Activated T-cell treated with anti-CD3 and anti-CD28 coated beads for 48 hours (primary cell): ENCODE measurements at places on chromosomes 5 and 9.

DNA sequence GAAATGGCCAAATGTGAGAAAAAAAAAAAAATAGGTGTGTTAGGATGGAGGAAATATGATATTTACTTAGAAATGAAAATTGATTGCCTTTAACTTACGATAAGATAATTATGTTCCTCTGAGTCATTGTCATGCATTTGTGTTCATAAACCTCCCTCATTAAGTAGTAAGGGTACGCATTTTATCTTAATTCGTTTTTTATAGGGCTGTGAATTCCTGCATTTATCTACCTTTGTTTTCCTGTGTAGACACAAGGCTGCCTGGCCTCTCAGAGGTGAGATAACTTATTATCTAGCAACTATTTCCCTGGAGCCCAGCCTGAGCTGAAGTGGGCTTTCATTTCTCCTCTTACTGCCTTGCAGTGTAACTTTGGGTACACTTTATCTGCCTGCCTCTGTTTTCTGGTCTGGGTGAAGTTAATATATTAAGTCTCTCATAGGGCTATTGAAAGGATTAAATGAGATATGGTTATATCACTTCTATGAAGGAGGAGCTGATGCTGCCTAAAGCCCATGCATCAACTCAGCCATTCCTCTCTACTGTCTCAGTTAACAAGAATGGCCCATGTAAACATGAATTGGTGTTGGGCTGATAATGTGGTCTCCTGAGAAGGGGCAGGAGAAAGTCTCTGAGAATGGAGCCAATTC is 103.8 kb upstream of the KLF4 start:
- DNase-seq, result no peak

- no peak for DNase-seq
Measured at GRCh38 chr5:83554686-83555085, 83.1 kb downstream of the VCAN start.

- DNase-seq, result no peak
Measured at GRCh38 chr5:96818125-96818788, 10.5 kb upstream of the ERAP1 start.

DNA sequence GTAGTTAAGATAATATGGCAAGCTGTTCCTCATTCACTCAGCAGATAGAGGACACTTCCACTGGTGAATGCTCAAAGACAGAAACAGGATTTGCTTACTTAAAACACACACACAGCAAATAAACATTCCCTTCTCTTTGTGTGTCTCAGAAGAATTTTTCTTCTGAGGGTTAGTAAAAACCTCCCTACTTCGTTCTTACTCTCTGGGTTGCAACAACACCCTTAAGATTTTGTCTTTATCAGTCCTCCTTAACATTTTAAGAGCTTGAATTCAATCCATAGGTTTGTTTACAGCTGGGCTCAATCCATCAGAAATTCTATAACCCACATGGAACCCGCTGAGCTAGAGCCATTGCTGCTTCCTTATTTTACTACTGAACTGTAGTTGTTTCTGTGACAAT is 237.4 kb upstream of the PIK3R1 start:
- DNase-seq, result no peak

- DNase-seq, result no peak
Measured at GRCh38 chr9:137270929-137271695, 6.4 kb upstream of the TOR4A start.

DNA sequence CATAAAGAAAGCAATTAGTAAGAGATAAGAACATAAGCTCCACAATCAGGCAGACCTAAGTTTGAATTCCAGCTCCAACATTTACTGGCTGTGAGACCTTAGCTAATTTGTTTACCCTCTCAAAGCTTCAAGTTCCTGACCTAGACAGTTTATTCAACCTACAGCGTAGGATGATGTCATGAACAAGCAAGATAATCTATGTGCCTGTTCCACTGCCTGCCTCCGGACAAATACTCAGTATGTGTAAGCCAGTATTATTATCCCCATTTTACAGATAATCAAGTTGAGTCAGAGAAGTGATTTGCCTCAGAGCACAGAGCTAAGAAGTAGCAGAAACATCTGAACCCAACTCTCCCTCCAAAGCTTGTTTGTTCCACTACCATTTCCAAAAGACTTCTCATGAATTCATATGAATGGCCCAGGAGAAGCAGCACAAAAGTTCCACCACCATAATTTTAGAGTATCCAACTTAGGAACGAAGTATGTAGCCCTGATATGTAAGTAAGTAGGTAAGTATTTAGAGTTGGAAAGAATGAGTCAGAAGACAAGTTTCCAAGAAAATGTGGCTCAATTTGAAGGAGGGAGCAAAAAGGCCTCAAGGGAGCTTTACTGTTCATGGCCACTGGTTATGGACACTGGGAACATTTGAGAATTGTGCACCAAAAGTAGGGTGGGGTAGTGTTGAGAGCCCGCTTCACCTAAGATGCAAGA is 398.2 kb downstream of the NFIB start:
- DNase-seq, result no peak

DNA sequence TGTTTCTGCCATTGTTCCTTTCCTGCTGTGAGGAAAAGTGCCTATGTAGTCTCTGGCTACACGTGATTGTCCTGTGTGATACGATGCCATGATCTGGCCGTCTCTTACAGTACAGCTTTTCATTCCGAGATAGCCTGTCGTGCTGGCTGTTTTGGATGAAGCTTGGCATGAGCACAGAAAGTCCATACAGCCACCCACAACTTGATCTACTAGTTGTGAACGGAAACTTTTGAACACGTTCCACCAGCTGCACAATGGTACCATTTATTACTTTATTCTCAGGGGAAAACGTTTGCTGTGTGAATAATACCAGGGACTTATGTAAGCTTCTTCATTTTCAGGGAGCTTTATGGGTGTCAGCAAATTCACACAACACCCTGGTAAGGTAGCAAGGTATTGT is 217.6 kb upstream of the ANKRD55 start:
- no peak for DNase-seq

- no peak for DNase-seq
Measured at GRCh38 chr5:1246711-1247431, 21.7 kb downstream of the SLC6A18 start.
